Stimulated activated naive CD4-positive, alpha-beta T cell treated with Interleukin-2 at 50 U/mL for 16 hours (primary cell): ENCODE measurements at places on chromosomes 3 and 15.

- no peak for DNase-seq
Measured at GRCh38 chr3:42935472-42935871, 29.5 kb downstream of the ZNF662 start.

DNA sequence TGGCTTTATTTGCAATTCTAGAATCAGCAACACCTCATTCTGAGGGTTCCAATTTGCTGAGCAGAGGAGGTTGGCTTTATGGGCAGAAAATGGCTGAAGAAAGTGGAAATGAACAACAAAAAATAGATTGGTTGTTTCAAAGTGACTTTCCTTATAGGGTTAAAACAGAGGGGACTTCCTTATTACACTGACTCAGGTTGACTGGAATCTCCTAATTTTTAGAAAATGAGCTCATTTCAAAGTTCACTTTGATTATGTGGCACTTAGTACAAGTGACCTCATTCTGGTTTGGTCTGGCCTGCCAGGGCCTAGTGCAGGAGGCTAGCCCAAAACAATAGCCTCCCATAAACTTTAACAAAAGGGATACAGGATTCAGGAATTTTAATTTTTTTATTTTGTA lies 41.4 kb downstream of the NFKBIZ start:
- no peak for DNase-seq

GRCh38 chr3:126436826-126437717 lies 38.6 kb downstream of the ZXDC start:
- DNase-seq, result no peak

DNA sequence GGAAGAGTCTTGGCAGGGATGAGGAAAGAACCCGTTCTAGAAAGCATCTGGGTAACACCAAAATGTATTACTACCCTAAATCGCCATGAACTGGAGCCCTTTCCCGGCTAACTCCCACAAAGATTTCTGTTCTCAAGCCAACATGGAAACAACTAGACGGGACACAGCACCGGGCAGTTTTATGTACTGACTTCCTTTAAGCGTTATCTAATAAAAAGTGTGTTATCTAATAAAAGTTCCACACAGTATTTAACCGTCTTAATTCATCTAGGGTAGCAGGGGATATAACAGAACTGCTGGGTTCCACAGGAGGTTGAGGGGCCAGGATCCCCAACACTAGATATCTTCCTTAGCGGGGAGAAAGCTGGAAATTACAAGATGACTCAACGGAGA lies 347 bp upstream of the C3orf62 start:
- no peak for DNase-seq

GRCh38 chr3:101803173-101803782 lies 24.3 kb downstream of the NXPE3 start:
- peak; percentile 0 for DNase-seq

GRCh38 chr3:46516521-46516920 lies 18.7 kb downstream of the RTP3 start:
- DNase-seq, result no peak

- DNase-seq, result no peak
Measured at GRCh38 chr3:13709706-13710105, 160.8 kb downstream of the FBLN2 start.

DNA sequence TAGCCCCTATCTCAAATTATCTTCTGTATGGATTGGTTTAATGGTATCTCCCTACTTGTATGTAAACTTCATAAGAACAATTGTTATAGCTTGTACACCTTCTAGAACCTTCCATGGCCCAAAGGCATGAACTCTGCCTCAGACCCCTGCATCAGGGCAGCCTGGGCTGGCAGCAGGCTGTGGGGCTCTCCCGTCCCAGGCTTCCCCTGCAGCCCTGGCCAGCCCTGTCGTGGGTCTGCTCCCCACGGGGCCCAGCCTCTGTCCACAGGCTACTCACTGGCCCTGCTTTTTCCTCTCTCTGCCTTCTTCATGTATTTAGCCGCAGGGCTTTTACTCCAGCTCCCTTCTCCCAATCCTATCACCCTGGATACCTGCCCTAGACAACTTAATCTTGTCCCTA lies 4.4 kb downstream of the SCN5A start:
- DNase-seq, result no peak

DNA sequence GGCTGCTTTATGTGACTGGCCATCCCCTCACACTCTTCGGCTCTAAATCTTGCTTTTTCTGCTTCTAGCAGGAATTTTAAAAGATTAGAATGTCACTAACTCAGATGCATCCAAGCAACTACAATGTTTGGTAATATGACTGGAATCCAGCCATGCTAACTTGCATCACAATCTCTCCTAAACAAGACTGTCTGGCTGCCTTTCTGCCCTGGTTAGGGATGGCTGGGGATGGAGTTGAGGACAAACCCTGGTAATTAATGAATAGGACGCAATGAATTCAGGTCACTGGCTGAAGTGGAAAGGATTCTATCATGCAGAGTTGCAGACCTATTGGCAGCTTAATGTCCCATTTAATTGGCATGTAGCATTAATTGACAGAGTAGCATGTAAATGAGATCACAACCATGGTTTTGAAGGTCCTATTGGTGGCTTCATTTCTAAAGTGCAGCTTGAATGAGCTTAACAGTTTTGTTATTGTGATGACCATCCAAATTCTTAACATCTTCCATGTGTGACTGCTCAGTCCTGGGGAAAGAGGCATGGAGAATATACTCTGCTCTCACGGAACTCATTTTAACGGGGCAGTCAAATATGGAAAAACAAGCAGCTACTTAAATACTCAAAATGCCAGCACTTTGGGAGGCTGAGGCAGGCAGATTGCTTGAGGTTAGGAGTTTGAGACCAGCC lies 21.7 kb downstream of the NMNAT3 start:
- no peak for DNase-seq

DNA sequence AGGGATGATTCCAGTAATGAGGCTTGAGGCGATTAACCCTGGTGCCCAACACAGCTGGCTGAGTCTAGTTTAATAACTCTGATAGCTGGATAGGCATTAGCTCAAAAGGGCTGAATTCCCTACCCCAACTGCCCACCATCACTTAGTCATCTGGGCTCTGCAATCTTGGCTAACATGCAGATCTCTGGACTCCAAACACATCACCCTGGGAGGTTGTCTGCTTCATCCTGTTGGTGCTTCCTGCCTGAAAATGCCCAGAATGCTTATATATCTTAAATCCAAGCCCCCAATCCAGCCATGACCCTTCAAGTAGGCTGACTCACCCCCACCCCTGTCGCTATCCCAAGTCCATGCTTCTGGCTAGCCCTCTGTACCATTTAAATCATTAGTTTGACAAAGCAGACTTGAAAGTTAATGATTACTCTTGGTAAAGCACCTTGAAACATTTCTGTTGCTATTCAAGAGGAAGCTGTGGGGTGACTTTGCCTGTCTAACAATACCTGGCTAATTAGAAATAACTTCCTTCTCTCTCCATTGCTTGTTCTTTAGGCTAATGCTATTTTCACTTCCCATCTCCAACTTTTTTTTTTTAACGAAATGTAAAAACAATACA lies 107.0 kb upstream of the RORA start:
- no peak for DNase-seq

DNA sequence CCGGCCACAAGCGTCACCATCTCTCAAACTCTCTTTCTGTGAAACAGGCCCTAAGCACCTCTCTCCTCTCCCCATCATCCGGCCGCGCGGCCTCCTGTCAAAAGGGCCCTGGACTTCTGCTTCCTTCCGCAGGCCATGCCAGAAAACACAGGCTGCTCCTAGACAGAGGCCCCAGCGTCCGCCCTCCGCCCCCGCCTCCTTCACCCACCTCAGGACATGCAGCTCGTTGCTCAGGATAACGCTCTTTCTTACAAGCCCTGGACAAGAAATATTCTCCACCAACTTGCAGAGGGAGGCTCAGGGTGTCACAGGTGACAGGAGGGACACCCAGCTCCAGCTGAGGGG lies 212.0 kb downstream of the XXYLT1 start:
- DNase-seq, result no peak

- DNase-seq, result no peak
Measured at GRCh38 chr15:29669823-29670222, 152.4 kb downstream of the TJP1 start.

- no peak for DNase-seq
Measured at GRCh38 chr3:36705015-36705414, 59.3 kb downstream of the DCLK3 start.

- no peak for DNase-seq
Measured at GRCh38 chr3:167406876-167407492, 26.9 kb upstream of the ZBBX start.

GRCh38 chr15:87626860-87627259 lies 629.7 kb downstream of the NTRK3 start:
- no peak for DNase-seq

GRCh38 chr3:38829404-38829803 lies 13.4 kb upstream of the SCN10A start:
- DNase-seq, result no peak

DNA sequence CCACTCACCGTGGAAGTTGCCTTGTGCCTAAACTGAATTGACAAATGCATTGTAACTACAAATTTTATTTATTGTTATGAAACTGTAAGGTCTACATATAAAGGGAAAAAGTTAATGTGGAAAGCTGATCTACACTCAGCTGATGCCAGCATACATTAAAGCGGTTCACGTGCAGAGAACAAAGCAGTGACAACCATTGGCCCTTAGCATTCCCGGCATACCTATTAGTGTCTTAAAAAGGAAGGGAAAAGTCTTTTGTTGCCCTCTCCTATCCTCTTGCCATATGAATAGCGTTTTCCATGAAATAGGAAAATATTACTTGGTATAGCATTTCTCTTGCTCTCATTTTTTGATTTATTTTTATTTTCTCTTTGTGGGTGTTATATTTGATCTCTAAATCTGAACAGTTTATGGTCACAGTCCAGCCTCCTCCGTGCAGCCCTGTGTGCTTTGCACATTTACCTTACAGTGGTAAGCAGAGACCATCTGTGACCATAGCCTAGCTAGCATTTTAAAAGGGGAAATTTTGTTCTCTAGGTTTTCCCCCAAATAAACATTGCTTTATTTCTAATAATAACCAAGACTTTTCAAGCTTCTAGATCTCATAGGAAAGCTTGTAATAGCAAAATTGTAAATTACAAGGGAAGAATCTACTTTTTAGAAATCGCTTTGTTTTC lies 89.7 kb upstream of the CGNL1 start:
- DNase-seq, result no peak

DNA sequence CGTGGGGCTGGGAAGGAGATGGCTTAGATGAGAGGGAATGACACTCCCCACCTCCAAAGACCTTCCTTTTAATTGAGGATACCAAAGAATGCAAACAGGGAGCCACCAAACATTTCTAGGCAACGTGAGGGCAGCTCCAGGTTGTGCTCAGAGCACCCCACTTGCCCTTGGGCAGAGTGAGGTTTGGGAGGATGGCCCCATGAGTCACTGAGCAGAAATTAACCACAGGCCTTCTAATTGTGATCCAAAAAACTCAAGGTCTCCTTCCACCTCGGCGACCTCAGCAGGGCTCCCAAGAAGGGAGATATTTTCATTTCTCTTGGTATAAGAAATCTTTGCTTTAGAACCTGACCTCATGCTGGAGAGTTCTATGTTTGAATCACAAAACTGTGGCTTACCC lies 305.0 kb upstream of the TPM1 start:
- no peak for DNase-seq

DNA sequence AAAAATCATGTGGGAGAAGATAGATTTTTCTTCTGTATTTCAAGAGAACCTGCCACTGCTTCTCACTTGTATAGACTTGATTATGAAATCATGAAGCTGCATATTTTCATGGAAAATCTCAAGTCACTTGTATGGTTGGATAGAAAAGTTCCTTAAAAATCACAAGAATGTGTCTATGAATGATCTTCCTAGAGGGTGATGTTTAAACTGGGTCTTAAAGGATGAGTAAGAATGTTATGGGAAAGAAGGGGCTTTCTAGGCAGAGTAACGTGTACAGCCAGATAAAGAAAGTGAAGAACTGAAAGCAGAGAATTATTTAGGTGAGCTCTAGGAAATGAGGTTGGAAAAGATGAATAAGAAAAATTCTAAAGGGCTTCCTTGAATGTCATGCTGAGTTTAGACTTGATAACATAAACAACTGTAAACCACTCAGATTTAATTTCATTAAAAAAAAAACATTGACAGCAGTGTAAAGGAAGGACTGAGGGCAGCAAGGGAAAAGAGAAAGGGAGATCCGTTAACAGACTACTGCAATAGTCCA lies 5.0 kb downstream of the CD47 start:
- DNase-seq, result no peak

DNA sequence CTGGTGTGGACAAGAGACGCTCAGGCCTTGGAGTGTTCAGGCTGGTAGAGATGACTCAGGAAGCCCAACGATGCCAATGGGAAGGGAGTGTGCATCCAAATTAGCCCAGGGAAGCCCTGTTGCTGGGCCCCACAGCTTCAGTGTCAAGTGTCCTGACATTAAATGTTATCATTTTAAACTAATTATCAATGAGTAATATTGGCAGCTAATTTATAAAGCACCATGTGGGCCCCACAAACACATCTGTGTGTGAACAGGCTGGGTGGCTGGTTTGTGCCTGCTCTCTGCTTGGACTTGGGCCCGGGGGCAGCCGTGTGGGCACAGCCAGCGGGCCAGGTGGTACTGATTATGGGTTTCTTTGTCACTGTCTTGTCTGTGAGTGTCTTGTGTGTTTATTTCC lies 15.0 kb downstream of the FBLN2 start:
- DNase-seq, result no peak

DNA sequence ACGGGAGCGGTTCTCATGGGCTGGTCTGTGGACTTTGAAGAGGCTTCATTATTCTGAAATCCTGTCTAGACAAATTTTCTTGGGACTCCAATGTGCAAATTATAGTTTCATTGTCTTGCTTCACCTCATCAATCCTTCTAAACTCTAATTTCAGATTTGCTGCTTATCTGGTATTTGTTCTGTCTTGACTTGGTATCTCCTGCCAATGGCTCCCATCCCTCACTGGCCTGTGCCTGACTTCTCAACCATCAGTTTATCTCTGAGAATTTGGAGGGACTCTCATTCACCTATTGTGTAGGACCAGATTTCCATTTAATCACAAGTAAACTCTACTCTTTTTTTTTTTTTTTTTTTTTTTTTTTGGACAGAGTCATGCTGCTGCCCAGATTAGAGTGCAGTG lies 960.2 kb upstream of the NR2F2 start:
- no peak for DNase-seq

DNA sequence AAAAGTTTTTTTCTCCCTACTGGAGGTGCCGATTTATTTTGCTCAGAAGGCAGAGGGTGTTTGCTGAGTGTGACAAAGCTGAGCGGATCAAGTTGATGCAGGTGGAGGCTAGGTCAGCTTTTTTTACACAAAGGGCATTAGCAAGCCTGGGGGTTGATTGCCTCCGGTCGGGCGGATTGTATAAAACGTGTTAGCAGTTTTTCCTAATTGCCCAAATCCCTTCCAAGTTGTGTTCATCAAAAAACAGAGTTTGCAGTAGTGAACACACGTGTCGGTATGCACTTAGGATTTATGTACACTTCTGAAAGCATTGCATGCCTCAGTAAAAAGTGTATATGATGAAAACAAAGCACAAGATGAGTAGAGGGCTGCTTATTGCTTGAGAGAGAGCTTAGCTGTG lies 2.6 kb downstream of the GPR160 start:
- no peak for DNase-seq

DNA sequence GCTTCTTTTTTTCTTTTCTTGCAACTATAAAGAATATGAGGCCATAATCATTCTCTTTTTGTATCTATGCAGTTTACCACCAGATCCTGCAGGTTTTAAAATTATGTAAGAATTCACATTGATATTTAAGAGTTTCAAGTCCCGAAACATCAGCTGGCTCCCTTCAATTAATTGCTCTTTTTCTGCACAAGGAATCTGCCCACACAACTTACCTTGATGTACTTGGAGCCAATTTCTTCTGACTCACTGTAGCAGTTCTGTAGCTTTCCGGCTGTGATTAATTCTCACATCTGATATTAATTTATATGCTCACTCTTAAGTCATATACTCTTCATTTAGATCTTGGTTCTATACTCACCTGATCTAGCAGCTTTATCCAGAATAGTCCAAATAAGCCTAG lies 781.8 kb downstream of the CADM2 start:
- no peak for DNase-seq
